Breast epithelium (tissue), 4 donors: ENCODE measurements at places on chromosomes 11 and 22. TPM values are rescaled to one million over a fixed set of nuclear protein-coding genes. Genes with fewer than 3 reads are reported as not detected.

The VPS11 gene
- 53.9 TPM for total RNA-seq

The CYTH4 gene
- 6.9 TPM for total RNA-seq

DNA sequence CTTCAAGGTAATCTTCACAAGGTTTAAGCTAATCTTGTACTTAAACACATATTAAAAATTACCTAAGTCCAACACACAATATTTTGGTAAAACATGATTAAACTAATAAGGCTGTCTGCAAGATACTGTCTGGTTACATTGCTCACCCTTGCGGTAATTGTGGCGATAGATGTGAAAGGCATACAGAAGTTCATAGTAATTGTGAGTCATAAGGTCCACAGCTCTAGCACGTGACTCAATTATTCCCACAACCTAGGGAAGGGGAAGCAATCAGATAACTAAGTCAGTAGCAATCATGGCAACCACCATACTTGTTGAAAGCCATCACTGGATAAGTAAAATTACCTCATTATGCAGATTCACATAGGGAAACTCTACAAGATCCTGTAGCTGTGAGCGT is 30.5 kb upstream of the FNBP4 start:
- no peak for DNase-seq

GRCh38 chr11:8070417-8071115 is 10.4 kb upstream of the TUB start:
- DNase-seq: no peak

GRCh38 chr11:119590651-119591351 is 138.2 kb downstream of the NECTIN1 start:
- peak; percentile 24 for DNase-seq

DNA sequence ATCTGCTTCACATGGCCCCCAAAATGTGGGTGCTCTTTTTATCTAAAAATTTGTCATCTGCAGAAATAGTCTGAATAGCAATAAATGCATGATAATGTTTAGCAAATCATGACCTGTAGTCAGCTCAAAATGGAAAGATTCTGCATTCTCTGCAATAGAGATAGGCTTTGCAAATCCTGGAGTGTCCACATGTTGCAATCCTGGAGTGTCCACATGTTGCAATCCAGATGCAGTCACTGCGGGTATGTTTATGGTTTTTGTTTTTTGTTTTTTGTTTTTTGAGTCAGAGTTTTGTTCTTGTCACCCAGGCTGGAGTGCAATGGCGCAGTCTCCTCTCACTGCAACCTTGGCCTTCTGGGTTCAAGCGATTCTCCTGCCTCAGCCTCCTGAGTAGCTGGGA is 20.2 kb upstream of the LRRC32 start:
- DNase-seq: no peak

GRCh38 chr11:83409476-83409875 is 123.3 kb upstream of the CCDC90B start:
- DNase-seq: no peak
